NCI-H1436 (cell line): ENCODE measurements at places on chromosomes 13 and 19.

GRCh38 chr13:51342706-51343105 lies 3.2 kb downstream of the SERPINE3 start:
- no peak for DNase-seq

DNA sequence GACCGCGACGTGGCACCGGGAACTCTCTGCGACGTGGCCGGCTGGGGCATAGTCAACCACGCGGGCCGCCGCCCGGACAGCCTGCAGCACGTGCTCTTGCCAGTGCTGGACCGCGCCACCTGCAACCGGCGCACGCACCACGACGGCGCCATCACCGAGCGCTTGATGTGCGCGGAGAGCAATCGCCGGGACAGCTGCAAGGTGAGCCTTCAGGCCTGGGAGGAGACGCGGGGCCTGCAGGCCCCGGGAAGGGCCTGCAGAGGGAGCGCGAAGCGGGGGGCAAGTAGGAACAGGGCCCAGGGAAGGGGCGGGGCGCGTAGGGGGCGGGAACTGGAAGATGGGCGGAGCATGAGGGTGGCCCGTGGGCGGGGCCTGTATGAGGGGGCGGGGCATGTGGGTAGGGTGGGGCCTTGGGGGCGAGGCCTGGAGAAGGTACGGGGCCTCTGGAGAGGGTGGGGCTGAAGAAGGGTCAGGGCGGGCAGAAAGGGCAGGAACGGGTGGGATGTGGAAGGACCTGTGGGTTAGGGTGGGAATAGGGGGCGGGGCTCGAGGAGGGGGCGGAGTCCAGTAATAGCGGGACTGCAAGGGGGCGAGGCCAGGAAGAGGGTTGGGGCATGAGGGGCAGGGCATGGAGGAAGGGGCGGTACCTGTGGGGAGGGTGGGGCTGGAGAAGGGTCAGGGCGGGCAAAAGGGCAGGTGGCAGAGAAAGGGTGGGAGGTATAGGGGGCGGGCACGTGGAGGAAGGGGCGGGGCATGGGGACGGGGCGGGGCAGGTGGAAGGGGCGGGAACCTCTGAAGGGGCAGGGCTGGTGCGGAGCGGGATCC lies 2.5 kb downstream of the CFD start:
- DNase-seq = peak; percentile 68

DNA sequence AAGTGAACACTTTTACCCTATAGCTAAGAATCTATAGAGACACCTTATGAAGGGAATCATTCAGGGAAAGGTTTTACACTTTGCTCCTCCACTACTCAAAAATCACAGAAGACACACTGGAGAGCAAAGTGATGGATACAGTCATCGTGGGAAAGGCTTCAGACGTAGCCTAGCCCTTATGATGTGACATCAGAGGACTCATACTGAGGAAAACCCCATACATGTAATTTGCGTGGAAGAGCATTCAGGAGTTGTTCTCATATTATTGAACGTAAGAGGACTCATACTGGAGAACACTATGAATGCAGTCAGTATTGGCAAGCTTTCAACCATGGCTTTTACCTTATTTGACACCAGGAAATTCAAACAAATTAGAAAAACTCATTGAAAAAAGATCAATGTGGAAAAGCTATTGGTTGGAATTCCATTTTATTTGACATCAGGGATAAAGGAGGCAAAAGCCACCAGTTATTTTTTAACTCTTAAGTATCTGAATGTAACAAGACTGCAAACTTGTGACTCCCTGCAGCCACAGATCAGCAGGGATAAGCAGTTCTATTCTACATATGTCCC lies 16.1 kb upstream of the ZNF274 start:
- DNase-seq = no peak

- DNase-seq = no peak
These were observed 128.7 kb downstream of the UGGT2 start for GRCh38 chr13:95924389-95924994.
